ENCODE measurements at places on chromosomes 3 and 15.

DNA sequence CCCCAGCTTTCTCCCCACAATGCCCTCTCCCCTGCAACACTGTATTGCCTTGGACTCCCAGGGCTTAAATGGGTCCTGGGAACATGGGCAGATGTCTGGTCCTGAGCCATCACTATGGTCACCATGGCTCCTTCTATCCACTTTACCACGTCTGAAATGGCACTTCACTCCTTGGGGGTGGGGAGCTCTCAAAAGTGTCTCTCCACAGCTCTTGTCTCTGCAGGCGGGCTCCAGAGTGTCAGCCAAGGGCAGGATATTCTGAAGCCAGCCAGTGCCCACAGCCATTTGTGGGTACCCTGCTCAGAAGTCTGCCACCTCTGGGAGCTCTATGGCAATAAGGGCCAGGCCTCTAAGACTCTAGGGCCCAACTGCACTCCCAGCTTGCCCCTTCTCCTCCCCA, 163.9 kb downstream of the PPM1L start:
- no peak for DNase-seq

GRCh38 chr3:141240687-141241615, 9.3 kb downstream of the PXYLP1 start:
- peak; percentile 44 for DNase-seq

DNA sequence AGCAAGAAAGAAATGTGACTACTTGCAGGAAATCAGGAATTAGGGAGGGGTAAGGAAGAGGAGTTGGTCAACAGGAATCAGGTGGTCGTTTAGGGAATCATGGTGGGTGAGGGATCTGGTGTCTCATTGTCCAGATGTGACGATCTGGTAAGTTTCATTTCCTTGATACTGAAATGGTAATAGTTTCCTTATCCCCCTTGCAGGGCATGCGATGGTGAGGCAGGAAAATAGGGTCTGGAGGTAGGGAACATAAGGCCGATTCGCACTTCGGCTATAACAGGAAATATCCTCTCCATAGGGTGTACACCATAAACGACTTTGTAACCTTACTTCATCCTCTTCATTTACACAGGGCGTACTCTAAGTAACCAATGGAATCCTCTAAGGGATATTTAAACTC, 574 bp upstream of the LRRC34 start:
- DNase-seq, result no peak

DNA sequence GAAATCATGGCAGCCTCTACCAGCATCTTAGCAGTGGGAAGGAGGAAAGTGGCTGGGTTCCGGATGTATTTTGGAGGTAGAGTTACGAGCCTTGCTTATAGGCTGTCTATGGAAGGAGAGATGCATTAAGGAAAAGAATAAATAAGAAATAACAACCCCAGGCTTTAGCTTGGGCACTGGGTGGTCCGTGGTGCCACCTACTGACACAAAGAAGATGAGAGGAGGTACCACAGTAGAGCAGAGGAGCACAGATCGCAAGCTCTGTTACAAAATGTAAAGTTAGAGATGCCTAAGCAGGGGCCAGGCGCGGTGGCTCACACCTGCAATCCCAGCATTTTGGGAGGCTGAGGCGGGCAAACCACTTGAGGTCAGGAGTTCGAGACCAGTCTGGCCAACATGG, 74.8 kb downstream of the TMEM39A start:
- DNase-seq, result no peak

DNA sequence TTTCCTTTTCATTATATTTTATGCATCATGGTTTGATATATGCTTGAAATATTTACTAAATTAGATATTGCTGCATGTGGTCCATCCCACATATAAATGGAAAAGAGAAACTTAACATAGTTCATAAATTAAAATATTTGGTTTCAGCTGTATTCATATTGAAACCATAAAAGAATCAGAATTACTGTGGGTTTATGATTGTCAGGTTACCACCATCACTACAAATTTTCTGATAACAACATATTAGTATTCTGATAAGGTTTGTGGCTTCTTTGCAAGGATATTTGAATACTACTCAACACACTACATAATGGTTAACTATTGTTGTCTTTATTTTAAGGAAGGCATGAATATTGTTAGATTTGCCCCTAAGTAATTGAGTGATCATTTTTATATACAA, 235.5 kb downstream of the UBE2E2 start:
- DNase-seq, result no peak

GRCh38 chr3:152296971-152297370, 28.2 kb downstream of the MBNL1 start:
- no peak for DNase-seq

- no peak for DNase-seq
Observed at GRCh38 chr15:37820380-37821128, 113.9 kb upstream of the TMCO5A start.

- no peak for DNase-seq
Observed at GRCh38 chr15:83977992-83978391, 257.6 kb upstream of the GOLGA6L4 start.

GRCh38 chr15:39417366-39418134, 163.3 kb upstream of the THBS1 start:
- no peak for DNase-seq

DNA sequence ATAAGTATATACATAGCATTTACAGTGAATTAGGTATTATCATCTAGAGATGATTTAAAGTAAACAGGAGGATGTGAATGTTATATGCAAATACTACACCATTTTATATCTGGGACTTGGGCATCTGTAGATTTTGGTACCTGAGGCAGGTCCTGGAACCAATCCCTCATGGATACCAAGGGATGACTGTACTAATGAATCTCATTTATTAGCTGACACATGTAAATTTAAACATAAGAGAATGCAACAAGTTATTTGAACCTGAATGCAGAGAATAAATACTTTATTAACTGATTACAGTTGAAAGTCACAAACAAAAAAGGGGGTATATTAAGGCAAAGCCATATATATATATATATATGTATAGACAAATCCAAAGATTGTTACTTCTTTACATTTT, 23.1 kb upstream of the CMTM6 start:
- no peak for DNase-seq

DNA sequence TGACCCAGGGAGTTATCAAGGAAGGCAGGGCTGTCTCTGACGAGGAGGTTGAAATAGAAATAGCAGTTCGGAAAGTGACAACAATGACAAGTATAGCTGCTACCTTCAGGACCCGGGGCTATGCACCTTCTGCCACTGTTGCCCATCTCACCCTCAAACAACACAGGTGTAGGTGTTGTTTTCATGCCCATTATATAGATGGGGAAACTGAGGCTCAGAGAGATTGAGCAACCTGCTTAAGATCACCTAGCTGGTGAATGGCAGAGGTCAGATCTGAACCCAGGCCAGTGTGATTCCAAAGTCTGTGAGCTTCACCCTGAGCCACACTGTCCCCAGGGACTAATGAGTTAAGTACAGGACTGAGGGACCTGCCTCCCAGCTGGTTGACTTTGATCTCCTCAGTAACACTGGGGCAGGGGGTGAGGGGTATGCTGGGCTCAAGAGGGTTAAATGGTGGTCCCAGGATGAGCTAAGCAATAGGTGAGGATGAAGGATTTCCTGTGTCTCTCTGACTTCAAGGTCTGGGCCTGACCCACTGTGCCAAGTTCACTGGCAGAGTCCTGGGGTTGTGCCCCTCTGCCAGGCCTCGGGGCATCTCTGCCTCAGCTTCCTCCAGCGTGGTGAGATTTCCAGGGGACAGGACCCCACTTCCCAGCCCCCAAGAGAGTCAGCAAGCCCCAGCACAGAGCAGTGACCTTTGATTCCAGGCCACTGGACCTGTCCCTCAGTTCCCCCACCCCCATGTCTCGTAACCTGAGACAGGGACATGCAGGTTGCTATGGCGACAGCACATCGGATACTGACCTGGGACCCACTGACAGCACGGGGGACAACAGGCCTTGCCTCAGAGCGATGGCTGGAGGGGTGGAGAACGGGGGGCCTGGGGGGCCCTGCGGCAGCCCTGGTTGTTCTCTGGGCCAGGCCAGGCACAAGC, 35.0 kb downstream of the ATP2B2 start:
- DNase-seq, result no peak

DNA sequence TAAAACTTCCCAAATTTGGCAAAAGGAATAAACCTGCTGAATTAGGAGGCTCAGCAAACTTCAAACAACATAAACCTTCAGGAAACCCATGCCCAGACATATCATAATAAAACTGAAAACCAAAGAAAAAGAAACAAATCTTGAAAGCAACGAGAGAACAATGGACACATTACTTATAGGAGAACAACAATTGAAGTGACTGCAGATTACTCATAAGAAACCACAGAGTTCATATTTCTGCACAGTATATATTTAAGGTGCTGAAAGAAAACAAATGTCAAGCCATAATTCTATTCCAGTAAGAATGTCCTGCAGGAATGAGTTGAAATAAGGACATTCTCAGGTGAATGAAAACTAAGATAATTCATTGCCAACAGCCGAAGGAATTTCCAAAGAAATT, 80.8 kb upstream of the PROK2 start:
- DNase-seq, result no peak

DNA sequence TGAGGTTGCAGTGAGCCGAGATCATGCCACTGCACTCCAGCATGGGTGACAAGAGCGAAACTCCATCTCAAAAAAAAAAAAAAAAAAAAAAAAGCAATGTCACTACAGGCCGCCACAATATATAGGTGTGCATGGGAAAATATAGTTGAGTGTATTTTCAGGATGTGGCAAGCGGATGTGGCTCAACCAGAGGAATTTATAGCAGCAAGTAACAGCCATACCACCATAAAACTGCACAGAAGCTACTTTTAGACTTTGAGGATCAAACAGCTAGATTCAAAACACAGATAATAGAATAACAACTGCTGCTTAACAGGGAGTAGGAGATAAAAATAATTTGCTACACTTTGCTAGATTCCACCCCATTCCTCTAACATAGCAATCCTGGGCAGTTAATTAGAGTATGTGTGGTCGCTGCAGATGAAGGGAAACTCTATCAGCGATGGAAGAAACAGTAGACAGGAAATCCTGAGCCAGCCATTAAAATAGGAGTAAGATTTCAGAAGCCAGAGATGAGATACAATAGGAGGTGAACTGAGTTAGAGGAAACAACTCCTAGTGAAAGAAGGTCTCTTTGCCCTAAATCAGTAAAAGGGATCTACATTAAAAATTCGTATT, 318.7 kb upstream of the STT3B start:
- no peak for DNase-seq

- peak; percentile 6 for DNase-seq
Observed at GRCh38 chr15:38193496-38193895, 59.1 kb upstream of the SPRED1 start.

- DNase-seq, result no peak
Observed at GRCh38 chr3:166837535-166837934, 542.6 kb downstream of the ZBBX start.

- no peak for DNase-seq
Observed at GRCh38 chr3:48544141-48544540, 12.5 kb downstream of the PFKFB4 start.

DNA sequence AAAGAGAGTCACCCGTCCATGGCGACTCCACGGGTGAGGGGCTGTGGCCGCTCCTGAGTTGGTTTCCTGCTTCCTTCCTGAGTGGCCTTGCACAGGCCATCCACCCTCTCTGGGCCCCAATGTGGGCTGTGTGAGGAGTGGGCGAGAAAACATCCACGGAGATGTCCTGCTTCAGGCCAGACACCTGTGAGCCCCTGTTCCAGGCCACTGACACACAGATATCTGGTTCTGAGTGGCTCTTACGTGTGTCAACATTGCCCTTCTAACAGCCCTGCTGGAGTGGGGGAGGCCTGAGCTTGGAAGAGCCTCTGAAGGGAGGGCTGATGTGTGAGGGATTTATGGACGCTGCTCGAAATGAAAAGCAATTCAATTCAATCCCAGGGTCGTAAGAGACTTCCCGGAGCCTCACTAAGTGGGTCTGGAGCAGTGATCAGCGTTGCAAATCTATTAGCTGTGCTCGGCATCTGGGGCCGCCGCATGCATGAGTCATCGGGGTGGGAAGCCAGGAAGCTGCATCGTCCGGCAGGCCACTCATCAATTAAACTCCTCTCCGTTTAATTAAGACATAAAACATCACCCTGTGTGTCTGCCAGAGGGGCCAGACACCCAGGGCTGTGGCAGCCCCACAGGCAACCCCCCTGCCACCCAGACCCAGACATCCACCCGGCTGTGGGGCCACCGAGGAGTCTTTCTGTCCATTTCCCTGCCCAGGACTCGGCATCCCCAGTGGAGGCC, 20.0 kb upstream of the PRR23E start:
- DNase-seq, result peak; percentile 94

DNA sequence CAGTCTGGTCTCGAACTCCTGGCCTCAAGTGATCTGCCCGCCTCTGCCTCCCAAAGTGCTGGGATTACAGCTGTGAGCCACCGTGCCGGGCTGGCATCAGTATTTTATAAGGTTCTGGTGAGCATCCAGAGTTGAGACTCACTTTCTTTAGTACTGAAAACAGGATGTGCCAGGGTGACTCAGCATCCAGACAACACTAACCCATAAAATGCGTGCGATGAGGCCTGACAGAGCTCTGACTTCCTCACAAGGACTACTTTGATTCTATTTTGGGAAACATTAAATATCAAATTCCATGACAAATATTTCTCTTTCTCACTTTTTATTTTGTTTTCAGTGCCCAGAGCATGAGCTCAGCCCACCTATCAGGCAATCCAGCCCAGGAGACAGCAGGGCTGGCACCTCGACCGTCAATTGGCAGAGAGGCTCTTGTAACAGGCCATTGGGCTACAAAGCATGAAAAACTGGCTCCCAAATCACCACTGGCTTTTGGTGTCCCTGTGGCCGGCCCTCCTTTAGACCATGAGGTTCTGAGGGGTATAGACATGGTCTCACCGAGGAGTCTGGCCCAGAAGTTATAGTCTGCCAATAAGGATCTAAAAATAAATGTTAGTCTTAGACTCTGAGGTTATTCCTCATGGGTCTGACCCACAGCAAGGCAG, 75.0 kb downstream of the FEM1B start:
- DNase-seq, result peak; percentile 88

- DNase-seq, result no peak
Observed at GRCh38 chr3:76859596-76859995, 180.3 kb upstream of the ROBO2 start.

DNA sequence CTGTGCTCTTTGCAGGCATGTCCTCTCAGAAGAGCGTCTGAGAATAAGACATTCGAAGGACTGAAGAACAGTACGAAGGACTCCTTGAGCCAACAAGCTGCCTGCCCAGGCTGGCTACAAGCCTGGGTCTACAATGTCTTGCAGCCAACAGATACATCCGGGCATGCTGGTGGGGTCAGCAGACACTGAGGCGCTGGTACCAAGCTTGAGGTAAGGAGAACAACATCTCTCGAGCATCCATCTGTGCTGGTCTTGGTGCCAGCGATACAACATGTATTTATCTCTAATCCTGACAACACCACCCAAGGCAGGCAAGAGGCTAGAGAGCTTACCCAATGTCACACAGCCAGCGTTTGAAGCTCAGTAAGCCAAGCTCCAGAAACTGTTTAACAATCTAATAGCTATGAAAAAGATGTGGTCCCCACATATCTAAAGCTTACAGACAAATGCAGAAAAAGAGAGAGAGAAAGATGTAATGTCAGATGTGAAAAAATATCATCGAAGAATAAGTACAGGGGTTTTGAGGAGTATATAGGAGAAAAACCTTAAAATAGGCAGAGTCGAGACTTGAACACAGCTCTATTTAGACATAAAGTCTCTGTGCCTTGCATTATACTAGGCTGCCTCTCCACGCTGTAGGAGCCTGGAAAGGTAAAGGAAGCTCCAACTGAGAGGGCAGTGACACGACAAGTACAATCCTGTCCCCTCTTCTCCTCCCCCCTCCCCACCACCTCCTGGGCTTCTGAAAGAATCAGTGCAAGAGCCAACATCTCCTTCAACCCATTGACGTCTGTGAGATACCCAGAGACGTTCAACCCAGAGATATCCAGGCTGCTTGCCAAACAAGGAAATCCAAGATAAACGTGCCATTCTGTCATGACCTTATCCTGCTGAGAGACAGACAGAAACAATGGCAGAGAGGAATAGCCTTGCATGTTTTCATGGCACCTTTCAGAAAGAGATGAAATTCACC, 39.4 kb downstream of the WWTR1 start:
- DNase-seq, result no peak

Data from GM03348 (cell line).